ENCODE measurements at places on chromosomes 16 and 17.

- H3K27ac ChIP-seq: no peak overlapping the region
- peaks cover 58% of the 10 kb centered on the region for H3K27me3 ChIP-seq
- peaks cover 15% of the 10 kb centered on the region for H3K4me1 ChIP-seq
Measured at GRCh38 chr16:57349212-57350031, 9.2 kb upstream of the CCL22 start.

DNA sequence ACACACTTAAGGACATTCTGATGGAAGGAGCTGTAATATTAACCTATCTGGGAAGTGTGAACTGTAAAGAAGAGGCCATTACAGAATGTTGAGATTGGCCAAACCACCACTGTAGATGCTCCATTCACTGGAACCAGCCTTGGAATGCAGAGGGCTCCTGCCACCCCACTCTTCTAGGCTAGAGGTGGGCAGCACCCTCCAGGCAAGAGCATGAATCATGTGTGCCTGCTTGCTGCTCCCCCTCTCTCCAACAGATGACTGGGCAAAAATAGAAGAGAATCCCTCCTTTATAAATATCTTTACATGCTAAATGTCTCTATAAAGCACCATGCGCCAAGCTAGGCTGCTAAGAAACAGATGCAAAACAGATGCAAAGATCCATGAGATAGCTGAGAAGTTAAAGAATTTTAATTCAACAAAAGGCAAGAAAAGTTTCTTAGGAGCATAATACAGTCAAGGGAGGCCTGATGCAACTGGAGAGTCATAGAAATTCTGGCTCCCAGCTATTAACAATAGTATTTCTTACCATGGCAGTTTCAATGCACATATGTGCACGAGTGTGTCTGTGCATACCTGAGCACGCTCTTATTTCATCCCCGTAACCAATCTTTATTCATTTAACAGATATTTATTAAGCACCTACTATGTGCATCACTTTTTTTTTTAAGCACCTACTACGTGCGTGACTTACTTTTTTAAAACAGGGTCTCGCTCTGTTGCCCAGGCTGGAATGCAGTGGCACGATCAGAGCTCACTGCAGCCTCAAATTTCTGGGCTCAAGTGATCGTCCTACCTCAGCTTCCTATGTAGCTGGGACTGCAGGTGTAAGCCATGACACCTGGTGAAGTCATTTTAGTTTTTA is 53.6 kb downstream of the GRIN2A start:
- no peak overlapping the region for H3K27ac ChIP-seq
- H3K4me1 ChIP-seq: no peaks in the 10 kb centered on the region
- H3K36me3 ChIP-seq: no peaks in the 10 kb centered on the region
- no peak overlapping the region for H3K4me3 ChIP-seq
- DNase-seq: no peak
- no peaks in the 10 kb centered on the region for H3K27me3 ChIP-seq

DNA sequence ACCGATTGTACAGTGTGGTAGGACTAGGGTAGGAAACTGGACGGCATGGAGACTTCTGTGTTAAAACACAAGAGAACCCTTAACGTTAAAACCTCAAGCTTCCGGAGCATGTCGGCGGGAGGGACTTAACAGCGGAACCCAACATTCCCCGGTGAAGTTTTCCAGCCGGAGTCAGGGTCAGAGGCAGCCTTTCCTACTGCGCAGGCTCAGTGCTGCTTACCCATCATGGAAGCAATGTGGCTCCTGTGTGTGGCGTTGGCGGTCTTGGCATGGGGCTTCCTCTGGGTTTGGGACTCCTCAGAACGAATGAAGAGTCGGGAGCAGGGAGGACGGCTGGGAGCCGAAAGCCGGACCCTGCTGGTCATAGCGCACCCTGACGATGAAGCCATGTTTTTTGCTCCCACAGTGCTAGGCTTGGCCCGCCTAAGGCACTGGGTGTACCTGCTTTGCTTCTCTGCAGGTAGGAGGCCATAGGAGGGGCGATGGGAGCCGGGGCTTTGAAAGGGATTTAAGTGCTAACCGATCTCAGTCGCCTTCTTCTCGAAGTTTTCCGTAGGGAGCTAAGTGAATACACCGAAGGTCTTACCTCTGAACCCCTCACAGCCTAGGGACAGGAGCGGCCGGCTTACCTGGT is at the start of gene PIGL:
Gene PIGL, plus strand, starts transcription at position 209 of the 634 bp plus-strand sequence. Its CDS starts 17 bp downstream, at position 226.
- H3K4me1 ChIP-seq: peaks cover 23% of the 10 kb centered on the region
- peak within 1 kb of the TSS; percentile 98 for H3K4me3 ChIP-seq
- peak within 1 kb of the TSS; percentile 85 for H3K27ac ChIP-seq
- peak; percentile 78 for DNase-seq
- H3K27me3 ChIP-seq: no peaks in the 10 kb centered on the region
- H3K36me3 ChIP-seq: peaks cover 2% of the 10 kb centered on the region

DNA sequence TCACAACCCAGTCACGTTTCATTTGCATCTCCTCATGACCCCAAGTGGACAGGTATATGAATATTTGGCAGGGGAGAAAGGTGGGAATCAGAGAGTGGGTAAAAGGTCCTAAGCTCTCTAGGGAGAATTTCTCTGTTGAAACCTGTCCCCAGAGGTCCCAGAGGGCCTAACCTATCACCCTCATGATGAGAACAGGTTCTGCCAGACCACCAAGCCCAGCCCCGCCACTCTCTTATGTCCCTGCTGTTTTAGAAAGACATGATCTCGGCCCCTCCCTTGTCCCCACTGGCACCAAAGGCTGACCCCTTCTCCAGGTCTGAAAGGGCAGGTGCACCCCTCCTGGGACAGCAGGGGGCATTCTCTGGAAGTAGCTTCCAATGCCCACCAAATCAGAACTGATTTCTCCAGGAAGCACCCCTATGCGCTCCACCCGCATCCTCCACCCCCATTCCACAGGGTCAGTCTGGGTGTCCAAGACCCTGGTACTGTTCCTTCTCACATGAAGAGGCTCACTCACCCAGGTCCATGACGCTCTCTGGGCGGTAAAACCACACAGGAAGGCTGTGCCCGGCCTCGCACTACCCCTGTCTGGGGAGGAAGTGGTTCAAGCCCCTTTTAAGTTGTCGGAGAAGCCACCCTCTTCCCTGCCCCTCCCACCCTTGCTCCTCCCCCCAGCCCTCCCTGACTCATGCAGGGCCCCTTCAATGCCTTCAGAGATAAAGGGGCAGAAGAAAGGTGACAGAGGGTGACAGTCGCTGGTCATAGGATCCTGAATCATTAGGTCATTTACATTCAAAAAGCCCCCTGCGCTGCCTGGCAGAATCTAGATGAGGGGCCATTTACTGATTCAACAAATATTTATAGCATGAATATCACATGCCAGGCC is at the start of gene CCR7:
Gene CCR7, minus strand, starts transcription at position 590 of the 886 bp plus-strand sequence. Its CDS starts 63 bp downstream, at position 527.
- H3K27ac ChIP-seq: peak within 1 kb of the TSS; percentile 99
- H3K36me3 ChIP-seq: peaks cover 60% of the 10 kb centered on the region
- H3K4me1 ChIP-seq: peaks cover 23% of the 10 kb centered on the region

DNA sequence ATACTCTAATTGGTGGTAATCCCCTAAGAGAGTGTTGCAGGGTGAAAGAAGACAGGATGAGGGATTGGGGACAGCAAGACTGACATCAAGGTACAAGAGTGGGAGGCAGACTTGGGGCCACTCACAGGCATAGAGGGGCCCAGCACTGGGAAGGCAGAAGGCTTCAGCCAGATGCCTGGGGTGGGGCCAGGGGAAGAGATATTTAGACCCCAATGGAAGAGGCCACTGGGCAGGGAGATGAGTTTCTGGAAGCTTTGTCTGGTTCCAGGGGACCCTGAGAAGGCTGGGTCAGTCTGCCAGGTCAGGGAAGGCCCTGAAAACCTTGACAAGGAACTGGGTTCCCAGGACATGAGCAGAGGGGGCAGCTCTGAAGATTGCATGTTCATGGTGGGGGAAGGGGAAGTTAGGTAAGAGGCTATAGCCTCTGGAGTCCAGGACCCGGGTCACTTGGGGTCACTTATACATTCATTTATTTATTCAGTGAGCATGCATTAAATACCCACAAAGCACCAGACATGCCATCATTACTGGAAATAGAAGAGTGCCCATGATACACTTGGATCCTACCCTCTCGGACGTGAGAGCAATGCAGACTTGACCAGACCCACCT is 92.9 kb downstream of the TMEM132E start:
- H3K27ac ChIP-seq: no peak overlapping the region
- no peaks in the 10 kb centered on the region for H3K4me1 ChIP-seq
- no peaks in the 10 kb centered on the region for H3K36me3 ChIP-seq
- H3K4me3 ChIP-seq: no peak overlapping the region

GRCh38 chr17:37839196-37839978 is 84.8 kb upstream of the TBC1D3K start:
- peaks cover 23% of the 10 kb centered on the region for H3K27me3 ChIP-seq
- DNase-seq: no peak
- no peaks in the 10 kb centered on the region for H3K36me3 ChIP-seq
- no peak overlapping the region for H3K27ac ChIP-seq
- peaks cover 13% of the 10 kb centered on the region for H3K4me1 ChIP-seq
- no peak overlapping the region for H3K4me3 ChIP-seq

DNA sequence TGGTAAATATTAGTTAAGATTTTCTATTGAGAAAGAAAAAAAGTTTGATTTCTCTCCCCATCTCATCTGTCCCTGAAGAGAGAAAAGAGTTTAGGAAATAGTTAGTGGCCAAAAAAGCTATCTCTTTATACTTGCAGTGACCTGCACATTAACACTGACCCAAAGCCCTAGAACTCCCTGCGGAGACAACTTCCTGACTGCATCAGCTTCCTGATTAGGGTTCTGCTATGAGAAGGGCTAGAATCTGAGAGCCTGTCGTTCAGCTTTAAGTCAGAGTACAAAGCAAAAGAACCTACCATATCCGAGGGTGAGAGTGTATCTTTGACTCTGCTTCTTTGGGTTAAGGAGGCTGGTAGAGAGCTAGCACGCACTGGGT is 24.7 kb downstream of the LIMD2 start:
- H3K4me1 ChIP-seq: peaks cover 2% of the 10 kb centered on the region
- H3K27me3 ChIP-seq: no peaks in the 10 kb centered on the region
- no peak overlapping the region for H3K4me3 ChIP-seq
- no peak for DNase-seq
- peaks cover 18% of the 10 kb centered on the region for H3K36me3 ChIP-seq

- H3K36me3 ChIP-seq: peaks cover 43% of the 10 kb centered on the region
- H3K4me1 ChIP-seq: peaks cover 43% of the 10 kb centered on the region
- H3K27ac ChIP-seq: peak overlapping the region; percentile 30
- no peaks in the 10 kb centered on the region for H3K27me3 ChIP-seq
- no peak for DNase-seq
- no peak overlapping the region for H3K4me3 ChIP-seq
Measured at GRCh38 chr17:63833026-63833740, 5.7 kb upstream of the FTSJ3 start.

DNA sequence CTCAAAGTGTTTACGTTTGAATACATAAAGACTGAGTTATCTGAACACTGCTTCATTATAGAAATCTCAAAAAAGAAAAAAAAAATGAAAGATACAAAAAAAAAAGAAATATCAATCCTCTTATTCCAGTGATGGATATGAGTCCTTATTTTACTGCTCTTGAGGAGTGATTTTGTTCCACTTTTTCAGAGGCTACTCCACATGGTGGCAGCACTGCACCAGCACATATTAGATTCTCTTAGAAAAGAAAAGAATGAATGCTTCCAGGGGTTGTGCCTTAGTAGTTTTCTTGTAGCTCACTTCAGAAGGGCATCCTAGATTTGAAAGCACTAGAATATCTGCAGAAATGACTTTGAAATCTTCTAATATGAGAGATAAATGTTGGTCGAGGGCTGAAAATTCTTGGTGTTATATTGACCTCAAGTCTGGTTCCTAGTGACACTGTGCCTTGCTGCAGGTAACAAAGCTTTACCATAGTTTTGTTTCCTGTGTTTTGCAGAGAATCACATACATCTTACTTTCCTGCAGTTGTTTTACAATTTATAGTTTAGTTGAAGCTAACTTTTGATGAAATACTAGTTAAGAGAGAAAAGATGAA is 25.9 kb downstream of the AP2B1 start:
- no peak overlapping the region for H3K4me3 ChIP-seq
- DNase-seq: no peak
- no peak overlapping the region for H3K27ac ChIP-seq
- H3K36me3 ChIP-seq: peaks cover 5% of the 10 kb centered on the region
- no peaks in the 10 kb centered on the region for H3K27me3 ChIP-seq

- no peaks in the 10 kb centered on the region for H3K27me3 ChIP-seq
- no peak overlapping the region for H3K27ac ChIP-seq
- peaks cover 15% of the 10 kb centered on the region for H3K4me1 ChIP-seq
- peaks cover 22% of the 10 kb centered on the region for H3K36me3 ChIP-seq
- DNase-seq: no peak
- H3K4me3 ChIP-seq: no peak overlapping the region
Measured at GRCh38 chr17:77482375-77483127, 341.8 kb downstream of the SEC14L1 start.
